ENCODE measurements at places on chromosomes 2 and 18.

GRCh38 chr2:178834086-178834485, 26.9 kb upstream of the TTN start:
- no peak for ATAC-seq
- H3K4me1 ChIP-seq, result no peaks in the 10 kb centered on the region
- no peak overlapping the region for H3K4me3 ChIP-seq
- H3K27ac ChIP-seq, result no peak overlapping the region
- H3K27me3 ChIP-seq, result no peaks in the 10 kb centered on the region

DNA sequence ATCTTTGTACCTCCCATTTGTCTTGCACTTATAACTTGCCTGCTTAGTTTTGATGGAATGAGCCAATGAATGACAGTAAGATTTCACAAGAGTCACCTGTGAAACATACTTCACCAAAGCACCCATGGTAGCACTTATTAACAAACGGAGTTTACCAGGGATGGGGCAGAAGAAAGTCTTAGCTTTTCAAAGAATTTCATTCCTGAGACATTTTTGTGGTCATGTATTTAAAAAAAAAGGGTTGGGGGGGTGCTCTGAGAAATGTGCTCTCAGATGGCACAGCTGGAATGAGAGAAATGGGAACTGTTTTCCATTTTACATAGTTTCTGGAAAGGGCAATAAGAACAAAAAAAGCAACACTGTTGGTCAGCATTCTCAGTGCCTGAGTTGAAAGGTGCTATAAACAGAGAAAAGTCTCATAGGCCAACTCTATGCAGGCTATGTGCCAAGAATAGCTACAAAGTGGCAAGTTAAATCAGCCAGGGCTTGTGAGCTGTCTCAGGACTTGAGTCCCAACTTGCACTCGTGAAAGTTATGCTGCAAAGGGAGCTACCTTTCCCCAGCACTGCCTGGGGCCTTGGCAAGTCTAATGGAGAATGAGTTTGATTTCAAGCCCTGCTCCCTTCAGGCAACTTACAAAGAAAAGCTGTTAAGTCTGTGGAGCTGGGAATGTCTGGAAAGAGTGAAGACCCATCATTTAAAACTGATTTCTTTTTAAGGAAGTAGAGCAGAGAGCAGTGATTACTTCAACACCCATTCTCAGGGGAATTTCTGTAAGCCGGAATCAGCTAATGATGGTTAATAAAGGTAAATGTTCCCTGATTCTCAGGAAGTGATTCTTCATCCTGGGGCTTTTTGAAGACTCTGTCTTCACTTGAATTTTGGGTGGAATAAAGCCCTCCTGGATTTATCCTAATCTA, 170.6 kb downstream of the SLC8A1 start:
- no peaks in the 10 kb centered on the region for H3K4me1 ChIP-seq
- no peak overlapping the region for H3K27ac ChIP-seq
- H3K4me3 ChIP-seq, result no peak overlapping the region
- ATAC-seq, result no peak
- H3K36me3 ChIP-seq, result no peaks in the 10 kb centered on the region

- H3K27ac ChIP-seq, result no peak overlapping the region
- H3K4me3 ChIP-seq, result no peak overlapping the region
- no peaks in the 10 kb centered on the region for H3K36me3 ChIP-seq
- H3K4me1 ChIP-seq, result no peaks in the 10 kb centered on the region
- ATAC-seq, result no peak
Observed at GRCh38 chr18:28287146-28287545, 110.2 kb upstream of the CDH2 start.

DNA sequence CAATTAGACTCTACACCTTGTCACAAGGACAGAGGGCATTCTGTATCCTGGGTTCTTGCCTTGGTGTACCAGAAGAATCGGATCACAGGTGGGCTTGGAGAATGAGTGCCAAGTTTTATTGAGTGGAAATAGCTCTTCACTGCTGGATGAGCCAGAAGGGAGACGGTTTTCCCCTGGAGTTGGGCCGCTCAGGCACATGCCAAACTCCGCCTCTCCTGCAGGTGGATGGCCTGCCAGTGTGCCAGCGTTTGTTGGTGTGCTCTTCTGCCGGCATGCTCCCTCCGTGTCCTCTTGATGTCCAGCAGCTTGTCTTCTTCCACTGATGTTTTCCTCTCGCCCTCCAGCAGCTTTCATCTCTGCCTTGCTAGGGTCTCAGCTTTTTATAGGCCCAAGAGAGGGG, 115.5 kb upstream of the RAB27B start:
- no peaks in the 10 kb centered on the region for H3K36me3 ChIP-seq
- H3K27me3 ChIP-seq, result peaks cover 6% of the 10 kb centered on the region
- no peak overlapping the region for H3K4me3 ChIP-seq
- H3K27ac ChIP-seq, result peak overlapping the region; percentile 58
- peaks cover 15% of the 10 kb centered on the region for H3K4me1 ChIP-seq
- no peak for ATAC-seq

- H3K36me3 ChIP-seq, result no peaks in the 10 kb centered on the region
- H3K4me1 ChIP-seq, result no peaks in the 10 kb centered on the region
- peaks cover 4% of the 10 kb centered on the region for H3K27me3 ChIP-seq
Observed at GRCh38 chr18:425106-425745, 75.3 kb downstream of the COLEC12 start.

DNA sequence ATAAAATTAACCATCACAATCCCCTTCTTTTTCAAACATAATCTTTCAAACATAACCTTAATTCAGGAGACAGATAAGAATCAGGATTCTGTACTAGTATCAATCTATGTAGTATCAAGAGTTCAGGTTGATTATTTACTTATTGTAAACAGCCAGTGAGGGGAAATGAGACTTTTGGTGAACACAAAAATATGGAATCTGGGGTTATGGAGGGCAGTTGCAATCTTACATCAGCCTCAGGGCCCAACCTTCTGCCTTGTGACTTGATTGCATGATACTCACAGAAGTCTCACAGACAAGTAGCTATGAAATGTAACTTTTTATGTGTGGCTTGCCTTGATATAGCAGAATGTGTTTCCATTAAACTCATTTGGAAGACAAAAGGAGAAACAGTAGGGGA, 262.7 kb upstream of the THSD7B start:
- no peaks in the 10 kb centered on the region for H3K36me3 ChIP-seq
- ATAC-seq, result no peak
- no peak overlapping the region for H3K27ac ChIP-seq
- H3K4me3 ChIP-seq, result no peak overlapping the region
- peaks cover 3% of the 10 kb centered on the region for H3K27me3 ChIP-seq

DNA sequence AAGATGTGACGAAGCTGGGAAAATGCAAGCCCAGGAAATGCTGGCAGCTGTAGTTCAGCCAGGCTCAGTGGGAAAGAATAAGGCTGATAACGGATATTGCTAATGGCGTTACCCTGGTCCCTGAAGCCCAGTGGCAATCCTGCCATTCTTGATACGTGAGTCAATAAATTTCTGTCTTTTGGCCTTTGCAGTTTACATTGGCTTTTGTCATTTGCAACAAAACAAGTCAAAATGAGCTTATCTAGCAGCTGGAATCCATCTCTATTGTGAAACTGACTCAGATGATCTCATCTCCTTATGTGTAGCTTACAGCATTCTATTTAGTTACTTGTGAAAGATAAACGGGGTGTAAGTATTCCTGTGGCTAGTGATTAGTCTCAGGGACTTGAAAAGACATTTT, 43.8 kb downstream of the ARL6IP6 start:
- H3K27me3 ChIP-seq, result no peaks in the 10 kb centered on the region
- no peak overlapping the region for H3K27ac ChIP-seq
- H3K4me1 ChIP-seq, result no peaks in the 10 kb centered on the region
- no peak overlapping the region for H3K4me3 ChIP-seq
- ATAC-seq, result no peak

DNA sequence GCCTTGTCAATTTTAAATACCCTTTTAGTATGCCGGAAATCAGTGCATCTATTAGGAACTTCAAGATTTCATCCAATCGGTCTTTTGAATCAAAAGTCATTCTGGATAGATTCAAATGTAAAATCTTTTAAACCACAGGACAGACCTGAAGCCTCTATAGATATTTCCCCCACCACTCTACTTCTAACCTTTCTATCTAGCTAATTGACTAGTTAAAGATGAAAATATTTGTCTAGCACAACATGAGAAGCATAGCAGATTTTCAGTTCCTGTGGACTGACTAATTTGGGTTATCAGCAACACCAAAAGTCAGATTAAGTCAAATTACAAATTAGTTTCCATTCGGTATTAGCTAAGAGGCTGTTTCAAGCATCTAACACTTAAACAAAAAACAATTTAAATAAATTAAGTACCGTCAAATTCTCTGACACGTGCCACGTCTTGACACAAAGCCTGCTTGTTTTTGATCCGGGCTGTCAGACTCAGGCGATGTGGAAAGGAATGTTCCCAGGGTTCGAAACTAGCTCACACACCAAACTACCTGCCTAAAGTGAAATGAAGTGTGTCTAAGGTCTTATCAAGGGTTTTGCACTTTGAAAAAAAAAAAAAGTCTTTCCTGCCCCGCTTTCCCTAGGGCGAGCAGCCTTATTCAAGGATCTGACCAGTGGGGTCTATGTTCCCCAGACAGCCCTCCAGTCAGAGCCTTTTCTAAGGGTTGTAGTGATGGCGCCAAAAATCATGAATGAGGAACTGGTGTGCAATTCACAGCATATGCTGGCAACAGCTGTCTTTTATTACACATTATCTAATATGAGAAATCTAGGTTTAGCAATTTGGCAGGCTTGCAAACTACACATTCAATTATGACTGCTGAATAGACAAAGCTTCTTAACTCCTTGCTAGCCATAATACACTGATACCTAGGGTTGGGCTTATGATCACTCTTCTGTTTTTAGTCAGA, 4.7 kb downstream of the CYTIP start:
- H3K4me3 ChIP-seq, result peak overlapping the region; percentile 92
- peaks cover 5% of the 10 kb centered on the region for H3K4me1 ChIP-seq
- peak overlapping the region; percentile 96 for H3K27ac ChIP-seq

DNA sequence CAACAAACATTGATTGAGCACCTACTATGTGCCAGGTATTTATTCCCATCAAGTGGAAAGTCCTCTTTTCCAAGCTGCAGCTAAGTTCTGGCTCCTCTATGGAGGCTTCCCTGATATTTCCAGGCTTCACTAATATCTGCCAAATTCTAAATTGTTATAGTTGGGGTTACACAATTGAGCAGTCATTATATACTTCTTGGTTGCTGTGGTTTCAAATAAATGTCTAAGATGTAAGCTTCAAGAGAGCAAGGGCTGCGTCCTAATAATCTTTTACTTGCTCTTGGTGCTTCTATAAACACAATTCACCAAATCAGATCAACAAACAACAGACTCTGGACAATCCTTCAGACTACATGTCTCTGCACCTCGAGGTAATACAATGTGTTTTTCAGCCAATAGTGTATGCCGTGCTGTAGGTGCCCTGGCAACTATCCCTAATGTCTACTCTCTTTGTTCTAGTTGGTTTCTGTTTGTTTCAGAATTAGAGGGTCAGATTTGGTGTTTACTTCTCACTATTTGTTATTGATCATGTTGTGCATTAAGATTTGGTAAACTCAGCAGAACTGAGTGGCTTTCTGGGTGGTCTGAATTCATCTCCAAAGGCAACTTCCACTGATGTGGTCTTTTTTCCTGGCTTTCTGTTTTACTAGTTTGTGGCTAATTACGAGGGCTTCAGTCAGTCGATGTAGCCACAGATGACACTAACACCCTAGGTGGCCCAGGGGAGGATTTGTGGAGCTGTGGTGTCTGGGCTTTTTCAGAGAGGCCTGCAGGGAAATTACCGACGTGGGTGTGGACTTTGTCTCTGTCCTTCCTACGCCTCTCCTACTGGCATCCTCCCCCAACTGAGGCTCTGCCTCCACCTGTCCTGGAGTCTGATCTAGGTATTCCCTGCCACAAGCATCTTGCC, 50.4 kb downstream of the CDCA7 start:
- no peak for ATAC-seq
- H3K4me1 ChIP-seq, result peaks cover 6% of the 10 kb centered on the region
- H3K27me3 ChIP-seq, result peaks cover 50% of the 10 kb centered on the region
- no peaks in the 10 kb centered on the region for H3K36me3 ChIP-seq
- no peak overlapping the region for H3K4me3 ChIP-seq

DNA sequence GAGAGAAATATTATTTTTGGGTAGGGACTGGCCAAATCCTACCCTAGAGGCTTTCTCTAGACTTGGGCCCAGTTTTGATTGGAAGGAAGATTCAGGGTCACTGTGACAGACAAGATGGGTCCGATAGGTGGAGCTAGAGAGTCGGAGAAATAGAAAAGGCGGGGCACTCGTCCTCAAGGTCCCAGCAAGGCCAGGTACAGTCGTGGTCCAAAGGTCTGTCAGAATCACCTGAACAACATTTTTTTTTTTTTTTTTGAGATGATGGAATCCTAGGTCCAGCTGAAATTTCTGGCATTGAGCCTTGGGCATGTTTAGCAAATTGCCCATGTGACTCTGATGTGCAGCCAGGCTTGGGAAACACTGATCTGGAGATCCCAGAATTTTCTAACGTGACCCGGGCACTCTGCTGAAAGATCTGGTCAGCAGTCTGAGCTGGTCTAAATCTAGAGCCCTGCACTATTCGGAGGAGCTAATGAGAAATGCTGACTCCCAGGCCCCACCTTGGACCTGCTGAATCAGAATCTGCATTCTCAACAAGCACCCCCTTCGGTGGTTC, 23.0 kb upstream of the NTSR2 start:
- no peak overlapping the region for H3K27ac ChIP-seq
- peaks cover 7% of the 10 kb centered on the region for H3K4me1 ChIP-seq
- no peak overlapping the region for H3K4me3 ChIP-seq

DNA sequence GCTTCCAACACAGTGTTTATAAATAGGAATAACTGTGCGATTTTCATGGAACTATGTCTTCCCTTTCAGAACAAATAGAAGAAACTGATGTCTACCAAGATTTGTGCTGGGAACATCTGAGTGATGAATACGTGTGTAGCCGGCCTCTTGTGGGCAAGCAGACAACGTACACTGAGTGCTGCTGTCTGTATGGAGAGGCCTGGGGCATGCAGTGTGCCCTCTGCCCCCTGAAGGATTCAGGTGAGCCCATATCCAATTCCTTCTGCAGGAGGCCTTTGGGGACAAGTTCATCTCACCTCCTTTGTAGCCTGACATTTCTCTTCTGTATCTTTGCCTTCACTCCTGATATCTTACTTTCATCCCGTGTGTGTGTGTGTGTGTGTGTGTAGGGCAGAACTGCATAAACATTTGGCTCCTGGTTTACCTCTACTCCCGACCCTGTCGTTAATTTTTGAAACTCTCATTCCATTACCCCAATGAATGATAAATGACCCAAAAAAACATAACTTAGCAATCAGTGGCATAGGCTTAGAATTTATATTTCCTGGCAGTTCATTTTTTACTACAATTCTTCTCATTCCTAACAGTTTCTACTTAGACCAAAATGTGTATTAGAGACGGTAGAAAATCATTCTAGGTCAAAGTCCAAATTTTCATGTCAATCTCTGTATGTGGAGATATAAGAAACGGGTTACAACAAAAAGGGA, 111.0 kb upstream of the RASGRP3 start:
- H3K36me3 ChIP-seq, result no peaks in the 10 kb centered on the region
- peaks cover 10% of the 10 kb centered on the region for H3K27me3 ChIP-seq
- ATAC-seq, result no peak
- H3K27ac ChIP-seq, result no peak overlapping the region
- H3K4me1 ChIP-seq, result no peaks in the 10 kb centered on the region

GRCh38 chr2:44377486-44377885, 15.7 kb downstream of the CAMKMT start:
- H3K4me3 ChIP-seq, result no peak overlapping the region
- peaks cover 6% of the 10 kb centered on the region for H3K4me1 ChIP-seq
- no peaks in the 10 kb centered on the region for H3K27me3 ChIP-seq
- ATAC-seq, result no peak

All from activated T-helper 17 cell treated with anti-CD3 and anti-CD28 coated beads, Interleukin-2, amount 50 U/mL, for 72 hours (primary cell).